ENCODE measurements at places on chromosomes 12 and 14.

DNA sequence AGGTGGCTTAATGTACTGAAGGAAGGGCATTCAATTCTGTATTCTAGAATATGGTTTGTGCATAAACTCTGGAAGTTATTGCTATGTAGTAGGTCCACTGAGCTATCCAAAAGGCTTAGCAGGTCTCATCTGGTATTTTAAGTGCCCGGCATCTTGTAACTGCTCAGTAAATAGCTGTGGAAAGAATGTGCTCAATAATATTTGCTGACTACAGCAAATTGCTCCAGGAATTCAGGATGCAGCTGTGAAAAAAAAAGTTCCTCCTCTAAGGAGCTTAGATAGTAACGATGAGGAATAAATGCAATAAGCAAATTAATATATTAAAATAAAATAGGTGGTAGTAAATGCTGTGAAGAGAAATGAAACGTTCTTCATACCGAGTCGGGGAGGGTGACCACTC lies 857.1 kb downstream of the AACS start:
- no peak for DNase-seq

DNA sequence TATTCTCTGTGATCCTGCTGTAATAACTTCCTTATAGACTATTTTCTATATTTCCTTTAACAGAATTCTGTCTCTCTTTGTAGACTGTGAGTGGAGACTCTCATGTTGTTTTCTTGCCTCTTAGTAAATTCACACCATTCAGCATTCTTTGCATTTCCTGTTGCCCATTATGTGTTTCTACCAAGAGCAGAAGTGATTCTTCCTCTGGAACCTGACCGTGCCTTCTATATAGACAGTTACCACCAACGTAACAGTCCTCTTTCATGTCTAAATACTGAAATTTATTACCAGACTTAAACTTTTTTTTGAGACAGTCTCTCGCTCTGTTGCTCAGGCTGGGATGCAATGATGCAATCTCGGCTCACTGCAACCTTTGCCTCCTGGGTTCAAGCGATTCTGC lies 31.1 kb downstream of the METAP2 start:
- DNase-seq, result no peak

- DNase-seq, result no peak
These were observed 7.5 kb downstream of the APPL2 start for GRCh38 chr12:105228494-105228893.

DNA sequence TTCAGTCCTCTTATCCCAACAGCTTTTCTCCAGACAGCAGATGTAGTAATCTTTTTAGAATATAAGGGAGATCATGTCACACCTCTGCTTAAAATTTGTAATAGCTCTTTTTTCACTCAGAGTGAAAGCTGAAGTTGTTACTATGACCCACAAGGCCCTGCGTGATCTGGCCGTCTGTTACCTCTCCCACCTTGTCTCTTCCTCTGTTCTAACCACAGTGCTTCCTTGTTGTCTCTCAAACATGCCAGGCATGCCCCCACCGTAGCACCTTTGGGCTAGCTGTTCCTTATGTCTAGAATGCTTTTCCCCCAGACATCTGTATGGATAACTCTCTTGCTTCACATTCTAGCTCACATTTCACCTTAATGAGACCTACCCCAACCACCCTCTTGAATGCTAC lies 6.5 kb downstream of the NECAP1 start:
- DNase-seq, result no peak

DNA sequence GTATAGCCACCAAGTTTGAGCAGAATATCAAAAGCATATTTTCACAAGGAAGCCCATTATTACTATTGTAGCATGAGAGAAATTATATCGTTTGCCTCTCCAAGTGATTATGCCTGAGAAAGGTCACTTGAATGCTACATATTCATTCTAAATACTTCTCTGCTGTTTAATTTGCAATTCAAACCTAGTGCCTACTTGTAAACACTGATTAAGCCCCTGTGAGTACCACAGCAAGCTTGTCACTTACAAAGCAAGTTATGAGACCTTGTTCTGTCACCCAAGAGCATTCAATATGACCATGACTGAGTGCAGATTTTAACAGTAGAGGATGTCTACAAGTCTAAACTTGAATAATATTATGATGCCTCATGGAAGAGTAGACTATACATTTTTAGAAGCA lies 124.7 kb upstream of the SSTR1 start:
- DNase-seq, result no peak

DNA sequence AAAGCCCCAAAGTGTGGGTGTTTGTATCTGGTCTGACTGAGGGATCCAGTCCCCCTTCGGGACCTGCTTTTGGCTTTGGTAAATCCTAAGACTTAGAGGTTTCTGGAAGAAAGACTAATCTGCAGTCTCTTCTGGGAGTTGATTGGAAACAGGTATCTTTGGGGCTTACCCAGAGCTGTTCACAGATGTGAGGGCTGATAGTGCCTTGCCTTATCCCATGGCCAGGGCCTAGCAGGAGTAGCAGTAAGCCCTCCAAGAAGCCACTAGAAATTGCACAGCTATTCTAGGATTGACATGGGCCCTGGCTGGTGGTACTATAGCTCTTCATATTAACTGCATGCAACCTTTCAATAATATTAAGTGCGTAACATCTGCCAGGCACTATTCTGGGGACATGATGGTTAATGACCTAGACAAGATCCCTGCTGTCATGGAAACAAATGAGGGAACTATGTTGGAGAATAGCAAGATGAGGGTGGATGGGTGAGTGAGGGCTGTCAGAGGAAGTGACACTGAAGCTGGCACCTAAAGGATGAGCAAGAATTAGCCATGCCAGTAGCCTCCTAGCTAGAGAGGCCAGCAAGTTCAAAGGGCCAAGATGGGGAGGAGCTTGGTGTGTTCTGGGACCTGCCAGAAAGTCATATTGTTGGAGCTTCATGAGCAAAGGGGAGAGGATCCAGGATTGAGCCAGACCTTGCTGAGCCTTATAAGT lies 71.7 kb downstream of the CRADD start:
- no peak for DNase-seq

DNA sequence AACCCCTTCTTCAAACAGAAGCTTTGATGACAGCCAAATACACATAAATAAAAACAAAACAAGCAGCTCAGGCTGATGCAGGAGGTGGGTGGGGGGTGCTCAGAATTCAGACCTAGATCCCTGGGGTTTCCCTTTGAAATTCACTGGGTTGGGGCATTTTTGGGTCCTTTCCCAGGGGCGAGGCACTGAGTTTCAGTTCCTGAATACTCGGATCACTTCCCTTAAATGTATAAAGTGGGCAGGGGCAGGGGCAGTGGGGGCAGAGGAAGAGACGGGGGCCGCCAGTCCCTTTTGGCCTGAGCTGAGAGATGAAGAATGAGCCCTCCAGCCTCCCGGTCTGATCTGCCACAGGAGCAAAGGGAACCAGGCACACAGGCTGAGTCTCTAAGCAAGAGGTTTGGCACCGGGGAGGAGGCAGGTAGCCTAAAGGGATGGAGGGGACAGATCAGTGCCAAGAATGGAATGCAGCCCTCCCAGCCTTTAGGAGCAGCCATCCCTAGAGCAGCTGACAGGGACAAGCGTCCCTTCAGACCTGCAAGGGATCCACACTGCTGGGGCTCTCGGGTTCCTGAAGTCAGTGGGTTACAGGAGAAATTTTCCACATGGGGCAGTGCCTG lies 20.3 kb downstream of the KDM2B start:
- no peak for DNase-seq

GRCh38 chr12:97283297-97283696 lies 179.3 kb upstream of the RMST start:
- no peak for DNase-seq

- no peak for DNase-seq
These were observed 176.7 kb downstream of the ADGRD1 start for GRCh38 chr12:131130311-131130911.

- DNase-seq, result no peak
These were observed 240.0 kb downstream of the BMP4 start for GRCh38 chr14:53716578-53716977.

- DNase-seq, result no peak
These were observed 444.1 kb downstream of the TRHDE start for GRCh38 chr12:72716221-72716620.

GRCh38 chr12:20576528-20576927 lies 118.6 kb upstream of the SLCO1C1 start:
- DNase-seq, result no peak

DNA sequence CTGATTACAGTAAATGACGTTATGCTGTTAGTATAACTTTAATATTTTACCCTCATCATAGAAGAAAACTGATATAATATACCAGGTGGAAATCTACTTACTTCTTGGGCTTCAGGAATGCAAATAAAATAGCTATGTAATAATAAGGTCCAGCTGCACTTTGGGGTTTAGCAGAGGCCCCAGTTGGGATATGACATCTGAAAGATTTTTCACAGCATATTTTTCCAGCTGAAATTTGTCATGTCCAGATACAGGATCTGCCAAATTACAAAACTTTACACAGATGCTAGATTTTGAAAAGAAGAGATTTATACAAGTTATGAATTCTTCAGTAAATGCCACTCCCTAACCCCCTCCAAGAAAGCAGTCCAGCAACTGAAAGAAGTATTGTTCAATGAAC lies 29.2 kb upstream of the DCN start:
- DNase-seq, result no peak

- no peak for DNase-seq
These were observed 174.5 kb downstream of the TSPAN9 start for GRCh38 chr12:3251691-3252090.

DNA sequence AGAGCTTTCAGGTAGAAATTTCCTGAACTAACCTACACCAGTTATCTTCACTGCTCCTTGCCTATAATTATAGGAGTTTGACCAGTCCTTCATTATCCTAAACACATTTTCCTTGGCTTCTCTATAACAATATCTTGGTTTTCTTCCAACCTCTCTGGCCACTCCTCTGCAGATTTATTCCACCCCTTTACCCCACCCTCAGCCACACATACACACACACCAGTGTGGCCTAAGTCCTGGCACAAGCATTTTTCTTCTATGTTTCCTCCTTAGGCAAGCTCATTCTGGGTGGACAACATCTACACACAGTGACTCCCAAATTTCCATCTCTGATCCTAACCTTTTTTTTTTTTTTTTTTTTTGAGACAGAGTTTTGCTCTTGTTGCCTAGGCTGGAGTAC lies 25.1 kb downstream of the CDK17 start:
- DNase-seq, result no peak

GRCh38 chr14:100158566-100159093 lies 815 bp downstream of the DEGS2 start:
- no peak for DNase-seq

- no peak for DNase-seq
These were observed 77.9 kb downstream of the TMEM30B start for GRCh38 chr14:61203081-61203753.

DNA sequence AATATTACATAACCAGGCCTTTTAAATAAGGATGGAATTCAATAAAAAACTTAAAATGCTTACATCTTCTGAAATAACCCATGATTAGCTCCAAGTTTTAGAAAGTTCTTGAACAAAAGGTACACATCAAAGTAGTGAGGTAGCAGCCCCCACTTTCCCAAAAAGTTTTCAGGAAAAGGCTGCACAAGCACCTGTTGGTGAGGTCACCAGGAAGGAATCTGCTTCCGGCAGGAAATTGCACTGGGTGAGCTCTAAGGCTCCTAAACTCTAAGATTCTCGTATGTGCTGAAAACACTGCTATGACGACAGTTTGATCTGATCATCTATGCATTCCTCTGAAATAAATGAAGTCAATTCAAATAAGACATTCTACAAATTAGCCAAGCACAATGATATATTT lies 34.3 kb upstream of the TTC7B start:
- no peak for DNase-seq

- DNase-seq, result no peak
These were observed 94.2 kb downstream of the TMEM117 start for GRCh38 chr12:43930032-43930431.

DNA sequence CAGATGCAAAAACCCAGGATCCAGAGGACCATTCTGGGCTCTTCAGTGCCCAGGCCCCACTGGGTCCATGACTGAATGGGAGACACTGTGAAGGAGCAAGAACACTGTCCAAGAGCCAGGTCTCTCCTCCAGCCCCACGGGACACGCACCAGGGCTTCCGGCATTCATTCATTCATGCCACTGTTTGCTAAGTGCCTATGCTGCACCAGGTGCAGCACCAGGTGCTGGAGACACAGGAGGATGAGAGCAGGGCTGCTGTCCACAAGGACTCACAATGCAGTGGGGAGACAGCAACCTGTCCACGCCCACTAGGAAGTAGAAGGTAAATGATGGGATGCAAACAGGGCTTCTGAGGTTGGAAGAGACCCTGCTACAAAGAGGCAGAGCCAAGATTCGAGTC lies 20.4 kb downstream of the CLMN start:
- no peak for DNase-seq

DNA sequence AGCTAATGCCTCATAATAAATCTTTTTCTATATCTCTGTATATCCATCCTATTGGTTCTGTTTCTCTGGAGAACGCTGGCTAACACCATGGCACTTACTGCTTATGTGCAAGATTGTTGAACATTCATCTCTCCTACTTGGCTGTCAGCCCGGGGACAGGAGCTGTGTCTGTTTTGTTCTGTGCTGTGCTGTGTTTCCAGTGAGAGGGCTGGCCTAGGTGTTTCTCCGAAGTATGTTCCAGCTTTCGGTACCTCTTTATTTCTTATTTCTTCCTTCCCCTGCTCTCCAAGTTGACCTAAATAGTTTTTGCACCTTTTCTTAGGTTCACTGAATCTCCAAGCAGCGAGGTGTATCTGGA lies 18.8 kb upstream of the NR4A1 start:
- DNase-seq, result no peak

DNA sequence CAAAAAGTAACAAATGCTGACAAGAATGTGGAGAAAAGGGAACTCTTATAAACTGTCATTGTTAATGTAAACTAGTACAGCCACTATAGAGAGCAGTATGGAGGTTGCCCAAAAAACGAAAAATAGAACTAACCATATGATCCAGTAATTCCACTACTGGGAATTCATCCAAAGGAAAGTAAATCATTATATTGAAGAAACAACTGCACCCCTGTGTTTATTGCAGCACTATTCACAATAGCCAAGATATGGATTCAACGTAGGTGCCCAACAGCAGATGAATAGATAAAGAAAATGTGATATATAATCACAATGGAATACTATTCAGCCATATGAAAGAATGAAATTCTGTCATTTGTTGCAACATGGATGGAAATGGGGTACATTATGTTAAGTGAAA lies 188.0 kb upstream of the E2F7 start:
- no peak for DNase-seq

DNA sequence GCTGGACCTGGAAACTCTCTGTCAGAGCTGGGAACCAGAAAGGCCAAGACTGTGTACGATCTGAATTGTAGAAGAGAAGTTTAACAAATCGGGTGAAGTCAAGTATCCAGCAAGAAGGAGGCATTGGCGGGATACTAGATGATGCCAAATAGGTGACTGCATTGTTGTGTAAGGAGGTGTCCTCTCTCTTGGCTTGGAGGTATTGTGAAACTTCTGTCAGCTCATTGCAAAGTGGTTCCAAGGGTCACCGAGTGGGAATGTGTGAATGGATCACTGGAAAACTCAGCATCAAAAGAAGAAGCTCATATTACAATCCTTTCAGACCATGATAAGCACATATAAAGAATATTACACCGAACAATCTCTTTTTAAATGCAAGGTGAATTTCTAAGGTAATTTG lies 11.7 kb downstream of the NAV3 start:
- no peak for DNase-seq

GRCh38 chr14:87122166-87122565 lies 870.8 kb downstream of the GALC start:
- no peak for DNase-seq

- DNase-seq, result no peak
These were observed 51.0 kb upstream of the STK38L start for GRCh38 chr12:27193106-27193505.

- DNase-seq, result no peak
These were observed 4.4 kb downstream of the KMT2D start for GRCh38 chr12:49055978-49056754.

Data from NCI-H748 treated with DMSO at 0.1 percent for 48 hours (cell line).